ENCODE measurements at places on chromosomes 11 and 22. TPM values are rescaled to one million over a fixed set of nuclear protein-coding genes. Genes with fewer than 3 reads are reported as not detected.

The MUC15 gene
- total RNA-seq, result not detected

The C1QTNF4 gene
- 0.18 TPM for total RNA-seq

The COMT gene
- total RNA-seq, result 93.7 TPM

The C11orf87 gene
- not detected for total RNA-seq

- H3K4me3 ChIP-seq, result no peak overlapping the region
- DNase-seq, result no peak
- H3K27me3 ChIP-seq, result peaks cover 6% of the 10 kb centered on the region
Measured at GRCh38 chr11:69891421-69892236, 72.4 kb upstream of the FGF3 start.

- H3K27ac ChIP-seq, result no peak overlapping the region
- peaks cover 20% of the 10 kb centered on the region for H3K4me1 ChIP-seq
- H3K36me3 ChIP-seq, result no peaks in the 10 kb centered on the region
- peaks cover 39% of the 10 kb centered on the region for H3K27me3 ChIP-seq
- DNase-seq, result no peak
- no peak overlapping the region for H3K4me3 ChIP-seq
Measured at GRCh38 chr11:62926680-62927455, 5.7 kb upstream of the CHRM1 start.

GRCh38 chr11:111960916-111961315 is 23.8 kb downstream of the DIXDC1 start:
- H3K4me3 ChIP-seq, result no peak overlapping the region
- H3K27ac ChIP-seq, result no peak overlapping the region
- no peak for DNase-seq

GRCh38 chr22:47205081-47205491 is 442.6 kb downstream of the TBC1D22A start:
- H3K27ac ChIP-seq, result no peak overlapping the region
- H3K4me1 ChIP-seq, result no peaks in the 10 kb centered on the region
- H3K27me3 ChIP-seq, result no peaks in the 10 kb centered on the region
- DNase-seq, result no peak
- H3K4me3 ChIP-seq, result no peak overlapping the region
- H3K36me3 ChIP-seq, result no peaks in the 10 kb centered on the region

DNA sequence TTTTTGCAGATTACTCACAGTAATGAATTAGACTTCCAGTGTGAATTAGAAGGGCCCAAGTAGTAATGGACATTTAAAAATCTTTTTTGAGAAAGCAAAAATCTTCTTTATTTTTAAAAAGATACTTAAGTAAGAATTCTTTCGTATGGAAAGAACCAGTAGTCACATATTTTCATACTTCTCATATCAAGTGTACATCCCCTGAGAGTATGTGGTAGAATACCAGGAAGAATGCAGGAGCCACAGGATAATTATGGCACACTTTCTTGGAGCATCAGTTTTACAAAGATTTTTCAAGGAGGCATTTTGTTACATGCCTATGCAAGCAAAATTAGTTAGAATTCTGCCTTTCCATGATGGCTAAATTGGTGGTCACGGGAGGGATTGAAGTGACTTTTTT is 28.1 kb downstream of the POLD3 start:
- H3K36me3 ChIP-seq, result peaks cover 8% of the 10 kb centered on the region
- no peak overlapping the region for H3K27ac ChIP-seq
- H3K4me3 ChIP-seq, result no peak overlapping the region
- no peaks in the 10 kb centered on the region for H3K27me3 ChIP-seq

Measured in CD8-positive, alpha-beta memory T cell (primary cell).